A673 (cell line): ENCODE measurements at places on chromosomes 3 and 15.

DNA sequence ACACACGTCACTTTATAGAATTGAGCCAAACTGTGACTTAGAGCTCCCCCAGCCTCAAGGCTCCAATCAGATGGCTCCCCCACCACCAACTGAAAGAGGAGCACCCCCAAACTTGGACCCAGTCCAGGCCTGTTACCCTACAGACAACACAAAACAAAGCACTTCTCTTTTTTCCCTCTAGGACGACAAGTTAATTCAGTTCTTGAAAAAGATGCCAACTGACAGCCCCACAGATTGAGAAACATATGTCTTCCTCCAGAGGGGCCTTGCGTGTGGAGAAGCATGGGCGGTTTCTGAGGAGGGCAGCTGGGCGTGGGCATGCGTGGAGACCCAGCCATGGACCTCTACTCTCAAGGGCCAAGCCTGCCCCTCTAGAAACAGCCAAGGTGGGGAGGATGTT, 229.5 kb downstream of the SHQ1 start:
- DNase-seq: no peak

- peak; percentile 100 for DNase-seq
These were observed at the start of gene EPM2AIP1 for GRCh38 chr3:36992806-36993325. TSS of gene EPM2AIP1 (minus strand) at chr3:36993131. CDS start at chr3:36993077, 54 bp downstream.

DNA sequence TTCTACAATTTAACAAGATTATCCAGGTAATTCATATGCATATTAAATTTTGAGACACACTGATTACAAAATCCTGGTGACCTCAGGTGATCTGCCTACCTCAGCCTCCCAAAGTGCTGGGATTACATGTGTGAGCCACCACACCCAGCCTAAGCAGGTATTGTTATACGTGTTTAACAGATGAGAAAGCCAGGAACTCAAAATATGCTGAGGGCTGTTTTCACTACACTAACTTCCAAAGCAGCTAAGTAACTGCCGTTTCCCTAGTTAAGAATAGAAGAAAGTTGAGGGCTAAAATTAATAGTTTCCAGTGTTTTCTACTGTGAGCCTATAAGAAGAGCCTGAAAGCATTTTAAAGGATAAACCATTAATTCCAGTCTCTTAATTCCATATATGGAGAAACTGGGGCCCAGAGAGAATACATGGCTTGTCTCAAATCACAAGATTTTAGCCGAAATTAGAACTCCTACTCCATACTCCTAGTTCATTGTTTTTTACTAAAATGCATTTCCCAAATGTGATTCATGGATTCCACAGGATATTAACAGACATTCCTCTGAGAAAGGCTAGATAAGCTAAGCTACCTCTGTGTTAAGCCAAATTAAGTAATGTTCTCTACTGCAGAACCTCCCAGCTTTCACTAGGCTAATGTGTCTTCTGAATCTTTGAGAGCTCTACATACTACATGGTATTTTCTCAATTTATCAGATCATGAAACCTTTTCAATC, 17.0 kb upstream of the AVEN start:
- peak; percentile 6 for DNase-seq

- no peak for DNase-seq
These were observed 204.6 kb downstream of the PLCL2 start for GRCh38 chr3:17089314-17089700.

DNA sequence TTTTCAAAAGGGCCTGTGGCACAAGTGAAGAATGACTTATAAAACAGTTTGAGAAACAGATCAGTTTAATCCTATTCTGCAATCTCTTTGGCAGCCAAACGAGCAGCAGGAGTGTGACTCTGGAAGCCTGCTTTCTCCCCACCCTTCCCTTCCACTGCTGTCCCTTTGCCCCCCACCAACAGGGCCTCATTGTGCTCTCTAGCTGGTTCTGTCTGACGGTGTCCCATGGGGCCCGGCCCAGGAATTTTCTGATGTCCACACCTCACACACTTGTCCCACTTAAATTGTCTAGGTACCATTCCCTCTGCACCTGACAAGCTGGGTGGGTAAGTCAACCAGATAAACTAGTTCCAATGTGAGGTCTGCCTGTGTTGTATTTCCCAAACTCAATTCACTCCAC, 16.4 kb downstream of the SLCO2A1 start:
- no peak for DNase-seq

DNA sequence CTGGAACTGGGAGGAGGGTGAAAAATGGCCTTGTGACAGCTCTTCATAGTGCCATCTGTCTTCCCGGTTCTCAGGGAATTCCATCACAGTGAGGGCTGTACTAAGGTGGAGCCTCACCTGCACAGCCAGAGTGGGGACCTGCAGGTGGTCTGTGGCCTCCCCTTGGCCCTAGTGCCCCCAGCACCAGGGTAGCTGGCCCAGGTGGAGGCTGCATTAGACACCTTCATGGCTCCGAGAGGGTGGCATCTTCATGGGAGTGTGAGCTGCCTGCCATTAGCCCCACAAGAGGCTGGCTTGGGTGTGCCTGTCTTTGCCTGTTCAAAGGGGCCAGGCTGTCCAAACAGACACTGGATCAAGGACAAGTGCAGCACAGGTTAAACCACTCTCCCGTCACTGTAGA, 95.5 kb upstream of the PRR23E start:
- DNase-seq: no peak

DNA sequence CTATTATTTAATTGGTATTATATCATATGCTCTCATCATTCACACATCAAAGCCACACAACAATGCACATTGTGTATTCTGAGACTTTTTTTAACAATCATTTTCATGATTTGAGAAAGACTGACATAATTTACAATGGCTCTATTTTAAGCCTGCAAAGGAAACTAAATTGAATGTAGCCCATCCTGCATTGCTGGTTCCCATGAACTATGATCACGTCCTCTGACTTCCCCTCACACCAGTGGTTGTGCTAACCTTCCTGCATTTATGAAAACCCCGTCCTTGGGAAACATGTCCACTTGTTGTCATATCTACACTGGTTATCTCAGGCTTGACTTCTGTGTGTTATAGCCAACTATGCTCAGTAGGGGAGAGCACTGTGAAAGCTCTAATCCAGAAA, 546.2 kb downstream of the MECOM start:
- DNase-seq: no peak

DNA sequence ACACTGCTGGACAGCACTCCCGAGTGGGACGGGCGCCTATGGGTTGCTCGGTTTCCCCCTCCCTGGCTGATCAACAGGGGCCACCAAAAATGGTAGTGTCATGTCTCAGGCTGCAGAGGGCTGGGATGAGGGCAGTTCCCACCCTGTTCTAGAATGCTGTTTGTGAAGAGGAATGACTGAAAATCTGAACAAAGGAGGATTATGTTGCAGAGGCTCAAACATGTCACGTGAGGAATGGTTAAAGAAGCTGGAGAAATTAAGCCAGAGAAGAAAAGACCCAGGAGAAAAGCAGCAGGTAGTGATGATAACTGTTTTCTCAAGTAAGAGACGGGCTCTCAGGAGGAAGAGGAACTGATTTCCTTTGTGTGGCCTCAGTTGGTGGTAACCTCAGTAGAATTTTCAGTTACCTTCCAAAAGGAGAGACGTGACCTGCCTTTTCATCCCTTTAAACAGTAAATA, 10.4 kb downstream of the SPG21 start:
- no peak for DNase-seq

DNA sequence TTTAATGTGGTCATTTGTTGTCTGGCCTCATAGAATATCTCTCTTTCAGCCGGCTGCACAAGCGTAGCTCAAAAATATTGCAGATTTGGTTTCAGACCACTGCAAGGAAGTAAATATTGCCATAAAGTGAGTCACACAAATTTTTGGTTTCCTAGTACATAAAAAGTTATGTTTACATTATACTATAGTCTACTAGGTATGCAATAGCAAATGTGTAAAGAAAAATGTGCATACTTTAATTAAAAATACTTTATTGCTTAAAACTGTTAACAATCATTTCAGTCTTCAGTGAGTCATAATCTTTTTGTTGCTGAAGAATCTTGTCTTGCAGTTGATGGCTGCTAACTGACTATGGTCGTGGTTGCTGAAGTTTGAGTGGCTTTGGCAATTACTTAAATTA, 425.1 kb upstream of the ROBO1 start:
- DNase-seq: no peak

DNA sequence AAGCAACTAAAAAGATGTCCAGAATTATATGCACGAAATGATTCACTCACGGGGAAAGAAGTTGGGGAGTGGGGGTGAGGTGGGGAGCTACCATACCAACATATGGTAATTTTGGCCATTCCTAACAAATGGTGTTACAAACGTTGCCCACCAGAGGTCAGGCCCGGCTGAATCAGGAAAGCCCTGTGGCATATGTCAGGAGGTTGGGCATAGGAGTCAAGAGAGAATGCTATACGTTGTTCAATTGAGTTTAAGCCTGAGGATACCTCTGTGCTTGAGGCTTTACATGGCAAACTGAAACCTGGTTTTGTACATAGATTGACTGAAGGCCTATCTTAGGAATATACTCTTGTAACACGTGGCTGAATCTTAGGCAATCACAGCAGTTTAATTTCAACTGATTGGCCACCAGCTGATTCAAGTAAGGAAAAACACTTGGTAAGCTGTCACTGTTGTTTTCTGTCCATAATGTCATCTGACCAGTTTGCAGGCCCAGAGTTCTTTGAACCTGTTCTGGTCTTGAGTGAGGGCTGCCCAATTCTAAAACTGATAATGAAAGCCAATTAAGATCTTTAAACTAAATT, 23.4 kb upstream of the SLC2A2 start:
- peak; percentile 58 for DNase-seq

GRCh38 chr15:25175789-25176615, 221.2 kb downstream of the SNRPN start:
- DNase-seq: no peak

DNA sequence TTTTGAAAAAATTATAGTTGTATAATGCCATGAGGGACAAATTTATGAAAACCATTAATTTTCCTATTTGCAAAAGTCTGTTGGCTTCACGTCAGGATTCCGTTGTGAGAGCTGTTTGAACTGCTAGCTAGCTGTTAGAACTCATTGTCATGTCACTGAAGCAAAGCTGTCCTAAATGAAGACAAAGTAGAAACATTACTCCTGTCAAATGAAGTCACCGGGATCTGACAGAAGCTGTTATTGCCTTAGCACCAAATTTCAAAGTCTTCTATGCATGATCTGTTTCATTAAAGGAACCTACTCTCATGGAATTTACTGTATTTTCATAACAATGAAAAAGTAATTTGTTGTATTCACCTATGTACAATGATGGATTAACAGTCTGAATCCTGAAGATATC, 479.8 kb downstream of the PLOD2 start:
- DNase-seq: no peak

DNA sequence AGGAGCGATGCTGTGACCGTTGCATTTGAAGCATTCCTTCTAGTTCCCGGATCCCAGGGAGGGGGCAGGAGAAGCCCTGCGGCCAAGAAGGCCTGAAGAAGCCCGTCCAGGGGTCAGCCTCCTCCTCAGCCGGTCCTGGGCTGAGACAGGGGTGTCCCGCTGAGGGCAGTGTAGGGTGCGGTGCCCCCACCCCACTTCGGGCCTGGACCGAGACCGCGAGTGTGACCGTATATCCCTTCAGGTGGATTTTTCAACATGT, 2.8 kb downstream of the OCA2 start:
- DNase-seq: no peak

DNA sequence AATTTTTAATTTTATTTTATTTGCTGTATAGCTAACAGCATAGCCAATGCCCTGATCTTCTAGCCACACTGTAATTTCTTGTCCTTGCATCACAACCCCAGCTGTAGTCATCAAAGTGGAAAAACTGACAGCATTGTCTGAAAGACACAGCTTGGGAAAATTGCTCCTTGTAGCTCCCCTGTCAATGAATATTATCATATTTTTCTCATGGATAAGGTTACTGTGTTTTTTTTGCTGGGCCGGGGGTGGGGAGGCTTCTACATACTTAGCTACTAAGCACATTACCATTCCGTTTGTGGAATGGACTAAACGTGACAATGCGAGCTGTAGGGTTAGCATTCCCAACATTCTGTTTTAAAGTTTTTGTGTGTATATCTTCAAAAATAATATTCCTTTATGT, 381.3 kb downstream of the TIGIT start:
- no peak for DNase-seq

- no peak for DNase-seq
These were observed 835 bp upstream of the TTLL3 start for GRCh38 chr3:9809239-9809614.

DNA sequence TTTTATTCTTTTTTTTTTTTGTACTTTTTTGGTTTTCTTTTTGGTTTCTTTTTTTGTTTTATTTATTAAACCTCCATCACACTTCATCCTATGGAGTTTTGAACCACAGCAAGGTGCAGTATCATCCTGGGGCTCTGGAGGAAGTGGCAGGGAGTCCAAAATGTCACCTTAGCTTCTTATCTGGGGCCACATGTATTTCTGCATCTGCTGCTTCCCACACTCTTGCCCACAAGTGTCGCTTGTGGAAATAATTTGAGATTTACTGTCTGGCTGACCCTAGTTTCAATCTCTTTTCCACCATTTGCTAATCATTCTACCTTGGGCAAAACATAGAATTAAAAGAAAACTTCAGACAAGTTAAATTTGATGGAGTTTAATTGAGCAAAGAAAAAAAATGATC, 6.4 kb downstream of the OPA1 start:
- no peak for DNase-seq

- no peak for DNase-seq
These were observed 32.6 kb downstream of the SERPINI2 start for GRCh38 chr3:167441256-167441655.

- DNase-seq: no peak
These were observed 147.1 kb upstream of the GBE1 start for GRCh38 chr3:81908561-81908960.

- no peak for DNase-seq
These were observed 337.4 kb downstream of the IL5RA start for GRCh38 chr3:2772803-2773202.

GRCh38 chr3:15161133-15161532, 44.9 kb upstream of the CAPN7 start:
- DNase-seq: no peak

DNA sequence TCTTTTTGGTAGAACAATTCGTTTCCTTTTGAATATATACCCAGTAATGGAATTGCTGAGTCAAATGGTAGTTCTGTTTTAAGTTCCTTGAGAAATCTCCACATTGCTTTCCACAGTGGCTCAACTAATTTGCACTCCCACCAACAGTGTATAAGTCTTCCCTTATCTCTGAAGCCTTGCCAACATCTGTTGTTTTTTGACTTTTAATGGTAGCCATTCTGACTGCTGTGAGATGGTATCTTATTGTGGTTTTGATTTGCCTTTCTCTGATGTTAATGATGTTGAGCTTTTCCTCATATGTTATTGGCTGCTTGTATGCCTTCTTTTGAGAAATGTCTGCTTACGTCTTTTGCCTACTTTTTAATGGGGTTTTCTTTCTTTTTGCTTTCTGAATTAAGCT, 270.6 kb upstream of the MEIS2 start:
- DNase-seq: no peak

GRCh38 chr15:83320844-83321243, 36.4 kb upstream of the BNC1 start:
- no peak for DNase-seq

GRCh38 chr3:149566292-149566975, 91.4 kb downstream of the WWTR1 start:
- DNase-seq: no peak

DNA sequence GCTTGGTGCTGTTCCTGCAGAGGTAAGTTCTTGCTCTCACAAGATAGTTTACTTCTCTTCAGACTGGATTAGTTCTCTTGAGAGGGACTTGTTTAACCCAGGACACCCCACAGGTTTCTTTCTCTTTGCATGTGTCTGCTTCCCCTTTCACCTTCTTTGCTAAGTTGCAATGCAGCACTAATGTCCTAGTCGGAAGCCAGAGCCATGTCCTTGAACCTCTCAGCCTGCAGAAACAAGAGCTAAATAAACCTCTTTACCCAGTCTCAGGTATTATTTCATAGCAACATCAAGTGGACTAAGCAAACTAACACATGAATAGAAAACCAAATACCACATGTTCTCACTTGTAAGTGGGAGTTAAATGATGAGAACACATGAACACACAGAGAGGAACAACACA, 915.2 kb downstream of the NSUN3 start:
- no peak for DNase-seq
